ENCODE measurements at places on chromosomes 1 and 21.

- DNase-seq: no peak
Observed at GRCh38 chr1:181317261-181317930, 165.9 kb upstream of the CACNA1E start.

DNA sequence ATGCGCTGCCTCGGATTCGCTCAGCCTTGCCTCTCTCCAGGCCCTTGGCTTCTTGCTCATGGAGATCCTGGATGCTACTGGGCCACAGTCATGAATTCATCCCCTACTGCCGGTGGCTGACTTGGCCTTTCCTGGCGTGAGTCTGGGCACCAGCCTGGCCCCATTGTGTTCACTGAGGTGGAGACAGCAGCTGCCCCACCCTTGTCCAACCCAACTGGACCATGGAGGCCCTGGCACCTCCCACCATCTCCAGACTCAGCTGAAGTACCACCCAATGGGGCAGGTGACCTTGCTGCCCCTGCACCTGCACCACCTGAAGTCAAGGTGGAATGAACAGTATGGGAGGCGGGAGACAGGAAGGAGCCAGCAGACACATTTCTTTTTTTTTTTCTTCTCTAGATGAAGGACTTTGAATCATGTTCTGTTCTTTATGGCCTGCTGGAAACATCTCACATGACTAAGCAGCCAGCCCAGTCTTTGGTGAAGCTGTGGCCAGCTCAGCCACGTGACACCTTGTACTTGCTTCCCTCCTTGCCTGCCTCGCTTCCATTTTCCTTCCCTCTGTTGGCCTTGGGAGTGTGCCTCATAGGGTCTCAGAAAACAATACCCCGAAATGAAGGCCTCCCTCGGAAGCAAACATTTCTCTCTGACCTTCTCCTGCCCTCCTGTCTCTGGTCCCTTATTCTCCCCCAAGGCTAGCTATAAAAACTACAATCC, 3.8 kb upstream of the SLC30A2 start:
- DNase-seq: no peak

- no peak for DNase-seq
Observed at GRCh38 chr1:49197081-49197480, 420.4 kb upstream of the BEND5 start.

- peak; percentile 17 for DNase-seq
Observed at GRCh38 chr1:67572594-67573221, 112.3 kb upstream of the GADD45A start.

DNA sequence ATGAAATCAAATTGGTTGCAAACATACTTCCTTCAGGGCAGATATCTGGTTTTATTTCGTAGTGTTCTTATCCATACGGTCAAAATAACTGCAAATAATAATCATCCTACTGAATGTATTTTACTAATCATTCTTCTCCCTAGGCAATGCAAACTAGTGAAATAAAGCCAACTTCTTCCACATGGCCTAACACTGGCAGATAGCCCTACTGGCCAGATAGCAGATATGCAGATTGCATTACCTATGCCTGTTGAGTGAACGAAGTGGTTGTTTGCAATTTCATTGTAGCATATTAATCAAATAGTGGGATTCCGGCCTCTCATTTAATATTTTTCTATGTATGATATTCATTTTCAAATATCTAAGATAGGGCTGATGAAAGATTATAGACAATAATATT, 116.2 kb downstream of the CENPF start:
- no peak for DNase-seq

- DNase-seq: peak; percentile 23
Observed at GRCh38 chr1:204390751-204391466, 20.7 kb downstream of the PPP1R15B start.

- DNase-seq: no peak
Observed at GRCh38 chr1:62333441-62333840, 14.2 kb upstream of the KANK4 start.

Data from muscle of back (tissue), 13 donors.